ENCODE measurements at places on chromosomes 4 and X.

DNA sequence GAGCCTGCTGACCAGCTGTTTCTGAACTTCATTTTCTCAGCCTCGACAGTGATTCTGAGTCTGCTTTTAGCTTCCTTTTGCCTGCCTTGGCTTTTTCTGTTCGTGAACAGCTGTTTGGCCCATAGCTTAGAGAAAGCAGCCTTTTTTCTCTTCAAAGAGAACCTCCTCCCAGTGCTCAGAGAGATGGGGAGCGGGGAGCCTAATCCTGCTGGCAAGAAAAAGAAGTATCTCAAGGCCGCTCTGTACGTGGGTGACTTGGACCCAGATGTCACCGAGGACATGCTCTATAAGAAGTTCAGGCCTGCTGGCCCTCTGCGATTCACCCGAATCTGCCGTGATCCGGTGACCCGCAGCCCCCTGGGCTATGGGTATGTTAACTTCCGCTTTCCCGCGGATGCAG, 756 bp downstream of the PABPC5 start:
- DNase-seq: no peak

- DNase-seq: no peak
Observed at GRCh38 chrX:45352611-45353010, 151.9 kb upstream of the DIPK2B start.

GRCh38 chr4:1206299-1207156, 34.1 kb upstream of the SPON2 start:
- DNase-seq: no peak

- DNase-seq: no peak
Observed at GRCh38 chr4:11264841-11265240, 163.9 kb downstream of the HS3ST1 start.

- no peak for DNase-seq
Observed at GRCh38 chr4:48178931-48179330, 44.9 kb upstream of the TXK start.

GRCh38 chr4:149995134-149995756, 83.0 kb upstream of the DCLK2 start:
- DNase-seq: no peak

GRCh38 chr4:54719378-54719777, 61.6 kb downstream of the KIT start:
- DNase-seq: no peak

DNA sequence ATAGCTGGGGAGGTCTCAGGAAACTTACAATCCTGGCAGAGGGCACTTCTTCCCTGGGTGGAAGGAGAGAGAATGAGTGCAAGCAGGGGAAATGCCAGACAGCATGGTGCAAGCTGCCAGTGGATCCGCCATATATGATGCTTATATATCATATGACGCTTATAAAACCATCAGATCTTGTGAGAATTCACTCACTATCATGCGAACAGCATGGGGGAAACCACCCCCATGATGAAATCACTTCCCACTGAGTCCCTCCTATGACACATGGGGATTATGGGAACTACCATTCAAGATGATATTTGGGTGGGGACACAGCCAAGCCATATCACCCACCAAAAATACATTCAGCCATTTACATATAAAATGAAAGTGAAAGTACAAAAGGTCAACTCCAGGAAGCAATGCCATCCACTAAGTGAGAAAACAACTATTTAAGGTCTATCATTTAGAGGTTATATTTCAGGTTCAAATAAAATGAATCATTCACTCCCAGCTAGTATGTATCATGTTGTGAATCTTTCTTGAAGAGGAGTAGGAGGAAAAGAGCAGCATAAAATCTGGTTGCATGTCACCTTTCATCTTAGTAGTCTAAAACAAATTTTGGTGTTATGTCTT, 20.3 kb upstream of the DYNLT3 start:
- DNase-seq: no peak

DNA sequence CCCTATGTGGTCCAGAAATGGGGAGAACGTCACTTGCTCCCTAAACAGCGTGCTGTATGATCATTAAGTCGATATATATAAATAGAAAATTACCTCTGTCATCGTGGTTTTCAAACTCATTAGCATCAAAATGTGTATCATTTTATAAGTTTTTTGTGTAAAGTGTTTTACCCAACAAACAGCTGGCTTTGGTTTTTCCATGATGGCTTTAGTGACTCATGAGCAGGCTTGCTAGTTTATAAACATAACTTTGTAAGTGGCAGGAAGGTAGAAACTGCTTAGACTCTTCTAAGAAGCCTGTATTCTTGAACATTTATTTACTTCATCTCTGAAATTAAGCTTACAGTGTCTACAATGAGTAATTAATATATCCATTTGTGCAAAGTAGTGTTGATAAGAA, 108.4 kb upstream of the DIPK2B start:
- no peak for DNase-seq

DNA sequence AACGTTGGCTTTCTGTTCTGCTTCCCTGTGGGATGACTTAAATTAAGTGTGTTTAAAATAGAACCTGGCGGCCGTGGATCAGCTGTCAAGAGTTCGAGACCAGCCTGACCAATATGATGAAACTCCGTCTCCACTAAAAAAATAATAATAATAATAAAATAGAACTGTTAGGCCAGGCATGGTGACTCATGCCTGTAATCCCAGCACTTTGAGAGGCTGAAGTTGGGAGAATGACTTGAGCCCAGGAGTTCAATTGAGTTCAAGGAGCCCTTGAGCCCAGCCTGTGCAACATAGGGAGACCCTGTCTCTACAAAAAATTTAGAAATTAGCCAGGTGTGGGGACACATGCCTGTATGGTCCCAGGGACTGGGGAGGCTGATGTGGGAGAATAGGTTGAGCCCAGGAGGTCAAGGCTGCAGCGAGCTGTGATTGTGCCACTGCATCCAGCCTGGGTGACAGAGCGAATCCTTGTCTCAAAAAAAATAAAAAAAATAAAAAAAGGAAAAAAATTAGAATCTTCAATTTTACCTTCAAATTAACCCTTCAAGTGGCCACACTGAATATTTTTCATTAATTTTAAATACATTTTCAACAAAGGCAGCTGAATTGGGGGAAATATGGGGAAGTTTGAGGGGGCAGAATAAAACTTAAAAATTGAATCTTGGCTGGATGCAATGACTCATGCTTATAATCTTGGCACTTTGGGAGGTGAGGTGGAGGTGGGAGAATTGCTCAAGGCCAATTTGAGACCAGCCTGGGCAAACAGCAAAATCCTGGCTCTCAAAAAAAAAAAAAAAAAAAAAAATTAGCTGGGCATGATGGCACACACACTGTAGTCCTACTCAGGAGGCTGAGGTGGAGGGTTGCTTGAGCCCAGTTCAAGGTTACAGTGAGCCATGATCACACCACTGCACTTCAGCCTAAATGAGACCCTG, 31.8 kb upstream of the HSD17B13 start:
- DNase-seq: no peak

DNA sequence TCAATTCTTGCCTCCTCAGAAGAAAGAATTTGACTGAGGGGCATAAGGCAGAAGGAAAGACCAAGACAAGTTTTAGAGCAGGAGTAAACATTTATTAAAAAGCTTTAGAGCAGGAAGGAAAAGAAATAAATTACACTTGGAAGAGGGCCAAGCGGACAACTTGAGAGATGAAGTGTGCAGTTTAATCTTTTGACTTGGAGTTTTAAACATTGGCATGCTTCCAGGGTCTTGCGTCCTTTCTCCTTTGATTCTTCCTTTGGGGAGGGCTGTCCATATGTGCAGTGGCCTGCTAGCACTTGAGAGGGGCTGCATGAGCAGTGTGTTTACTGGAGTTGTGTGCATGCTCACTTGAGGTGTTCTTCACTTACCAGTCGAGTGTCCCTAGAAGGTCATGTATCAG, 275.8 kb upstream of the IL1RAPL1 start:
- no peak for DNase-seq

- no peak for DNase-seq
Observed at GRCh38 chr4:8205749-8206611, 6.9 kb downstream of the SH3TC1 start.

GRCh38 chr4:144115519-144115918, 25.0 kb downstream of the GYPA start:
- no peak for DNase-seq

DNA sequence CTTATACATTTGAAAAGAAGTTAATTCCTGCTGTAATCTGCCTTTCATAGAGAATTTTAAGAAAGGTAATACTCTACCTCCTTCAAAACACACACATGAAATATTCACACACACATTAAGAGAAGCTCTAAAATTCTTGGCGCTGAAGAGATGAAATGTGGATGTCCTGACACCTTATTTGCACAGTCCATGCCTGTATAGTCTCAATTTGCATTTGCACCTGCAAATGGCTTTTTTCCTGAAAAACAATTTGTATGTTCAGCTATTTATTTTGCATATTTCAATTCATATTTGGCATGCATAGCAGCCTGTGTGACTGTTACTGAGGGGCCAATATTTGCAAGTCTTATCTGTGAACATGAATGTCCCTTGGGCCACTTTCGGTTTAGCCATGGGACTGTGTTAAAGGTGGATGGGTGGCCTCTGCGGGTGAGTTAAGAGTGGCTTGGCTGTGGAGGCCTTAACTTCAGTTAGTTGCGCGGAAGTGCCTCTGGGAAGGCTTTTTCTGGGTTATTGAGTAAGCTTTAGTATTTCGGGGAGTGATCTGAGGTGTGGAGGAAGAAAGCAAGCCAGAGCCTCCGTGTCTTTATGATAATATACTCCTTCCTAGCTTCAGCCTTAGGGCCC, 443.3 kb upstream of the FAT1 start:
- DNase-seq: no peak

DNA sequence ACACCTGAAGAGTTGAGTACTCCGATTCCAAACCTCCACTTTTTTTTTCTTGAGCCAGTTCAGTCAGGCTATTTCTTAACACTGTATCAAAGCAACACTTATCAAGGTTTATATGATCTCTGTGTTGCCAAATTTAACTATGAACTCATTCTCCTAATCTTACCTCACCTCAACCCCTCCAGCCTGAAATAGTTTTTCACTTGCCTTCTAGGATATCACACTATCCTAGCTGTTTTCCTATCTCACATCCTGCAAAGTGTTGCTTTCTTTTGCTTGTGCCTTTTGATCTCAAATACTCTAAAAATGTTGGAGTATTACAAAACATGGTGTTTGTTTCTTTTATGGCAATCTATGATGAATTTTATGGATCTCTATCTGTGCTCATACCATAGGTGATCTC, 415.0 kb downstream of the CFAP47 start:
- no peak for DNase-seq

DNA sequence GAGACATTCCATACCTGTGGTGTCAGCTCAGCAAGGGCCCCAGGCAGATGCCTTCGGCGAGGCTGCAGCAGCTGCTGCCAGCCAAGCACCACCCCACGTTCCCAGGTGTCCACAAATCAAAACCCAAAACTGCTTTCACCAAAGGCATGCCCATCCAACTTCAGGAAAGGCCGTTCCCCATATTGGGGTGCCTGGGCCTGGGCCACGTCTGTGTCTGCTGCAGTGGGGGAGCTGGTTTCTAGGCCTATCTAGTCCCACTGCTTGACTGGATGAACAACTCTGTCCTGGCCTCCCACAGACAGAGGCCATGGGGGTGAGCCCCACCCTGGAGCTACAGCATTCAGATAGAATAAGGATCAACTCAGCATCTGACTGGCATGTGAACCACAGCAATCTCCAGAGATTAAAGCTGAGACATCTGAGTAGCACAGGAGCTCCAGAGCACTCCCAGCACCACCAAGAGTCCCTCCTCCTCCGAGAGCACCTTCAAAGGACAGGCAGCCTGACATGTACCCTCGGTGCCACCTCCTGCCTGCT, 37.0 kb downstream of the NAT8L start:
- no peak for DNase-seq

DNA sequence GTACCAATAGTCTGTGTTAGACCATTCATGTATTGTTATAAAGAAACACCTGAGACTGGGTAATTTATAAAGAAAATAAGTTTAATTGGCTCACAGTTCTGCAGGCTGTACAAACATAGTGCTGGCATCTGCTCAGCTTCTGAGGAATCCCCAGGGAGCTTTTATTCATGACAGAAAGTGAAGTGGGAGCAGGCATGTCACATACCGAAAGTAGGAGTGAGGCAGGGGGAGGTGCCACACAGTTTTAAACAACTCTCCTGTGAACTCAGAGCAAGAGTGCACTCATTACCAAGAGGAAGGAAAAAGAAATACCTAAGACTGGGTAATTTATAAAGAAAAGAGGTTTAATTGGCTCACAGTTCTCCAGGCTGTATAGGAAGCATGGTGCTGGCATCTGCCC, 591.2 kb downstream of the PPP4R3C start:
- no peak for DNase-seq

GRCh38 chrX:111410590-111411078, 1.4 kb downstream of the DCX start:
- no peak for DNase-seq

GRCh38 chr4:30094887-30095286, 625.3 kb upstream of the PCDH7 start:
- DNase-seq: no peak

DNA sequence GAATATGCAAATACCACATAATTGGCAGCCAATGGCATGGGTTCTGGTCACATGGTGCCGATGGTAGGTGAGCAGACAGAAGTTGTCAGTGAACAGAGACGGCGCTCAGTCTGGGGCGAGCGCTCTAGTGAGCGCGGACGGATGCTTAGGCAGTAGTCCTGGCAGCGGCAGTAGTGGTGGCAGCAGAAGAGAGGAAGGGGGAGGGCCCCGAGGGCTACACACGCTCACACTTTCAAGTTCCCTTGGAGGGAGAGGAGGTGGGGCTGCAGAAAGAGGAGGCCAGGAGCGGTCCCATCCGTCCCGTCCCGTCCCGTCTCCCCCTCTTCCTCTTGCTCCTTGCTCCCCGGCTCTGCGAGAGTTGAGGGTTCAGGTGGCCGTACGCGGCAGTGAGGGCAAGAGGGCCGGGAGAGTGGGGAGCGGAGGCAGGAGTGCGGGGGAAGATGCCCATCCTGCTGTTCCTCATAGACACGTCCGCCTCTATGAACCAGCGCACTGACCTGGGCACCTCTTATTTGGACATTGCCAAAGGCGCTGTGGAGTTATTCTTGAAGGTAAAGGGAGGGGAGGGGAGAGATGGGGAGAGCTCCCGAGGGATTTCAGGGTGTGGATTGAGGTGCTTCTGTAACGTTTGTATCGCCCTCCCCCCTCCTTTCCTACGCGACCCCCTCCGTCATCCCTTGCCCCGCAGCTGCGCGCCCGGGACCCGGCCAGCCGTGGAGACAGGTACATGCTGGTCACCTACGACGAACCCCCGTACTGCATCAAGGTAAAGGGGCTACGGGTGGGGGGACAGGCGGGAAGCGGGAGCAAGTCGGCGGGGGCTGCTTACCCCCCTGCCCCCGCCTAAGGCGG, at the start of gene INTS6L:
INTS6L (plus strand) TSS at position 108 of the 852 bp plus-strand sequence; CDS start at position 441, 333 bp downstream.
- DNase-seq: peak; percentile 85

DNA sequence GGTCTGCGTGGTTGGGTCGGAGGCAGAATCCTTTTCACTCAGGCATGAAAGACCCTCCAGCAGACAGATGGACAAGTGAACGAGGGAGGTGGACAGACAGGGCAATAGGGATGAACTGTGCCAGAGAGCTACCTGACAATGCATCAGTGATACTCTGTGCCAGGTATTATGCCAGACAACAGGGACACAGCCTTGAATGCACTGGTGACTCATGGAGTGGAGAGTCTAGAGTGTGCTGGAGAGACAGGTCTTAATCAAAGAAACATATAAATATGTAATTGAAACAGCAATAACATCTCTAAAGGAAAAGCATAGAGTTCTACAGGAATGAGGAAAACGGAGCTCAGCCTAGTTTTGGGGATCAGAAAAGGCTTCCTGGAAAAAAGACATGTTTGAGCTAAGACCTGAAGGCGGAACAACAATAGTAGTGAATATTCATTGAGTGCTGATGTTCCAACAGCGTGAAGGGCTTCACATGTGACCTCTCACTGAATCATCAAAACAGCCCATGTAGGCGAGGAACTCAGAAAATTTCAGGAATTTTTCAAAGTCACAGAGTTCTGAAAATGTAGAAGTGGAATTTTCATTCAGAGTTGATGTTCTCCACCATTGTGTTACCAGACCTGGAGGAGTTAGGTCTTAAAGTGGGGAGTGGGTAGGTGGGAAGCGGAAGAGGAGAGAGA, 20.0 kb upstream of the FGFBP2 start:
- DNase-seq: no peak
